Transverse colon (tissue), 4 donors: ENCODE measurements at places on chromosomes 5 and 9. TPM values are rescaled to one million over a fixed set of nuclear protein-coding genes. Genes with fewer than 3 reads are reported as not detected.

Gene QSOX2
- 5.2 TPM for total RNA-seq

Gene C5orf52
- not detected for total RNA-seq

GRCh38 chr5:143698574-143698973, 113.4 kb upstream of the HMHB1 start:
- DNase-seq: no peak

DNA sequence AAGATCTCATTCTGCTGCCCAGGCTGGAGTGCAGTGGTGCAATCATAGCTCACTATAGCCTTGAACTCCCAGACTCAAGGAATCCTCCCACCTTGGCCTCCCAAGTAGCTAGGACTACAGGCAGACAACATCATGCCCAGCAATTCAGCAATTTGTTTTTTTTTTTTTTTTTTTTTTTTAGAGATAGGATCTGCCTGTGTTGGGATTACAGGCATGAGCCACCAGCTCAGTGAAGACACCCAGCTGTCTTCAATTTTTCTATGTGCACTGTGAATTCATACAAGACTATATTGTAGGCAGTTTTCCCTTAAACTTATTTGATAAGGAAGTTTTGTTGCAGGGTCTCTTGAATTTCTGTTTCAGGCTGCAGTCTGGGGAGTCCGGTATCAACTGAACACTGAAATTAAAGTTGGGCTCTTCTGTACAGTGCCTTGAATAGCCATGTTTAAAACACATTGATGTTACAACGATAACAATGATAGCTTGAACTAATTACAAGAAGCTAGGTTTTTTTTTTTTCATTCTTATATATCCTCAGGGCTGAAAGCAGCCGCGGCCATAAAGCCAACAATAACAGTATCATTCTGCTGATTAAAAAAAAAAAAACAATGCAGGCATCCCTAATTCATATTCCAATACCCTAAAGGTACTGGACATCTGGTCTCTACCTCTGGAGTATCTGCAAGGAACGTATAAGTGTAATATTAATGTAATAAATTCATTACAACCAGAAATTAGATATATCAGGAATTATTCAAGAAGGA, 63.5 kb downstream of the MPDZ start:
- DNase-seq: no peak

Gene PCDHB10
- not detected for total RNA-seq

- DNase-seq: no peak
Observed at GRCh38 chr9:82599336-82599949, 463.5 kb downstream of the RASEF start.

GRCh38 chr5:103569313-103570060, 6.9 kb upstream of the NUDT12 start:
- no peak for DNase-seq

GRCh38 chr5:65481635-65482295, at the start of gene ADAMTS6:
TSS of gene ADAMTS6 (minus strand) at chr5:65481920. CDS start at chr5:65473673, 8,247 bp downstream.
- peak; percentile 85 for DNase-seq

DNA sequence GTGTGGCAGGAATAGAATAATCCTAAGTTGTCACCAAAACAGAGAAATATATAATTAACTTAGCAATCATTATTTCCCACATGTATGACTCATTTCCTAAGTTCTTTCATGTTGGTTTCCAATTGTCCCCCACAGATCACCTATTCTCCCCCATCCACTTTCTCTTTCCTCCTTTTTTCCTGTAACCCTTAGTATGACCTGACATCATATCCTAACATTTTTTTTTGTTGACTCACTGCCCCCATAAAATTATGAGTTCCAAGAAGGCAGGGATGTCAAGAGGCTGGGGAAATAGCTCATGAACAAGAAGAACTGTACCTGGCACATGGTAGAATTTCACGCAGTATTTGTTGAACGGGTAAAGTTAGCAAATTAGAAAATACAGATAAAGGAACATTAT, 186.7 kb downstream of the DCP2 start:
- no peak for DNase-seq

DNA sequence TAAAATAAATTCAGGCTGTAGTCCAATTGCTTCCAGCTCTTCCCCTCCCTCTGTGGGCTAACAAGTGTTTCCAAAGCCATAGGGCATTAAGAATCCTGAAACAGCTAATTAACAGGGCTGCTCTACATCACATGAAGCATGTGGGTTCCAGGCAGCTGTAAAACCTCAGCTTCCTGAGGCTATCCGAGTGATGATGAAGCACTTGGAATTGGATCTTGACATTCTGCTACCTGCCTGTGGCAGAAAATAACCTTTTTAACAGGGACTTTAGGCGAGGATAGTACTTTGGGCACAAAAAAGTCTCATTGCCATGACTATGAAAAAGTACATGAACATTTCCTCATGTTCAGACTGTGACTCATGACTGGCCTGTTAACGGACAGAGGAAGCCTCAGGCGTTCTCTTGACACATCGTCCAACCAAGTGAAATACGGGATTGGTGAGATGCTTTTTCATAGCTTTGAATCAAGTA, 107.2 kb downstream of the PDE4D start:
- no peak for DNase-seq

DNA sequence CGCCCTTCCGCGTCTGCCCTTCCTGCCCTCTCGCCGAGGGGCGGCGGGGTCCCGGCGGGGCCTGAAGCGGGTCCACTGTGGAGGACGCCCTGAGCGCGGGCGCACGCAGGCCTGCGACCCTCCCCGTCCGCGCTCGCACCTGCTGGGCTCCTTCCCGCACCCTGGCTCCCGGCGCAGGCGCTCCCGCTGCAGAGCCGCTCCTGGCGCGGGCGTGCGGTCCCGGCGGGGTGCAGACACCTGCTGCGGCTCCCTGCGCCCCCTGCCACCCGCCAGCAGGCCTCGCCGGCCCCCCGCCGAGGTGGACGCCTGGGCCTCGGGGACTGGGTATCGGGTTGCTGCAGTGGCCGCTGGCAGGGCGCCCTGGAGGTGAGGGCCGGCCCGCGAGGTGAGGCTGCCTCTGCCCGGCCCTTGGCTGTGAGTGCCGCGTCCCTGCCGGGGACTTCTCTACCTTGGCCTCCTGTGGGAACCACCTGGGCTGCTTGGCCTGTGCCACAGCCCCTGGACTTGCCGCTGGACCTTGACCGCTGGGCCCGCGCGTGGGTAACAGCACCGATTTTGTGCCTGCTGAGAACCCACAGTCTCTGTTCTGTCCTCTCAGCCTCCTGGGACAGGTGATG, 627 bp downstream of the ARRDC1 start:
- DNase-seq: no peak

Gene PCDH12
- 0.95 TPM for total RNA-seq

DNA sequence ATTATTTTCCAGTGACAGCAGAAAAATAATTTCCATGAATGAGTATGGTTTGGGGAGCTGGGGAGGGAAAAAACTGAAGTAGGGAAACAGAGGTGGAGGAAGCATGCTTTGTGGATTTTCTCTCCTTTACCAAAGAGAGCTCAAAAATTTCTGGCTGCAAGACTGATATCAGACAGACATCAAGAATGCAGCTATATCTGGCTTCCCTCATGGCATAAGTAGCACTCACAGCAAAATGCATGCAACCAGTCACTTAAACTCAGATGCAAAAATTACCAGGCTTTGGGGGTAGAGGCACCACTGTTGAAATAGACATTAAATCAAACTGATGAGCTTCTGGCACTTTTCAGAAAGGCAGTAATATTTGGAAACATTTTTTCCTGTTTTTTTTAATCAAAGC, 196.9 kb downstream of the TSSK1B start:
- no peak for DNase-seq

- no peak for DNase-seq
Observed at GRCh38 chr9:83599071-83599470, 23.9 kb upstream of the IDNK start.

DNA sequence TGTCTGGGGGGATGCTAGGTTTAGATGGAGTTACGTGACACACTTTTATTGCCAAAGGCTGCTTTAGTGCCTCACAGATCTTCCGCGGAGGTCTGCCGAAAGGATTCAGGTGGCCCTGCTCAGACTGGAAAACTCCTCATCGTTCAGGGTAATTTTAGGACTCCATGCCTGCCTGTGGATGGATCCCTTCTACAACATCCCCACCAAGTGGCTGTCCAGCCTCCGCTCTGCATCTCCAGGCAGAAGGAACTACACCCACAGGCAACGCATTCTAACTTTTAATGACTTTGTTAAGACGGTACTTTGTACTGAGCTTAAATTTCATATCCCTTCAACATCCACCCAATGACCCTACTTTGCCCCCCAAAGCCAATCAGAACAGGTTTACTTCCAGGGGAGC, 29.4 kb downstream of the ATPSCKMT start:
- no peak for DNase-seq

Gene EIF4E1B
- not detected for total RNA-seq

DNA sequence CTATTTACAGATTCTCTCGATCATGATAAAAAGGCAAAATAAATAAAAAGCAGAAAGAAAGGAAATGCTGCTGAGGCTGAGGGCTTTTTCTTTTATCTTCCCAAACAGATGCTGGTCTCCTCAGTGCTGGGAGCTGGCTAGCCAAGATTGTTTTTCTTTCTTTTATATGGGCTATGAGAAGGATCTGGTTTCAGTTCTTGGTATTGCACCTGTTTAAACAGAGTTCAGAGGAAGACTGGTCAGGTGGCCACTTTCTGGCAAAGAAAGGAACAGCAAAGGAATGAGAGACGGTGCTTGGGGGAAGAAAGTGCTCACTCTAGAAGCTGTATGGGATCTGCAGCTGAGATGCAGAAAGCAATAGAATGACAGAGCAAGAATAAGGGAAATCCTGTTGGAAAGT, 88.9 kb downstream of the SLF1 start:
- DNase-seq: no peak

Gene ZFP2
- total RNA-seq: 1.7 TPM

Gene SPDL1
- total RNA-seq: 1.5 TPM

DNA sequence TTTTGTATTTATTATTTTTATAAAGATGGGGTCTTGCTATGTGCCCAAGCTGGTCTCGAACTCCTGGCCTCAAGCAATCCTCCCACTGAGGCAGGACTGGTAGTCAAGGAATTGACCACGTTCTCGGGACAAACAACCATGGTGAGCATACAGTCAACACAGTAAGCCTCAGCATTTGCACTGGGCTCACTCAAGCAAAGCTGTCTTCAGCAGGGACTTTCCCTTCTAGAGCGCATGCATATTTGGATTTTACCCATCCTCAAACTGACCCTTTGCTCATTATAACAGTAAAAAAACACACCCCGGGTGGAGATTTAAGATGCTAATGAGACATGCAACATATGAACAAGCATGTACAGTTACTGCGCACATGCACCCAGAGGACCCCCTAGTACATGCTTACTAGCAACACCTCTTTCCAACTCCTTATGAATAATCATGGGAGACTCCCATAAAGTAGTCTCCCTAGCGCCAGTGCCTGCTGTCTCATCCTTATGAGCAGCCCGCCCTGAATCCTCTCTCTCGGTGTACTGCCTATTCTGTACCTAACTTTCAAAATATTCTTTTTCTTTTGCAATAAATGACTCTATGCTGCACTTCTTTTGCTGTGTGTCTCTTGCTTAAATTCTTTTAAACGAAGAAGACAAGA, 41.5 kb downstream of the C5orf22 start:
- DNase-seq: no peak

GRCh38 chr9:18554244-18554643, 80.3 kb downstream of the ADAMTSL1 start:
- no peak for DNase-seq

DNA sequence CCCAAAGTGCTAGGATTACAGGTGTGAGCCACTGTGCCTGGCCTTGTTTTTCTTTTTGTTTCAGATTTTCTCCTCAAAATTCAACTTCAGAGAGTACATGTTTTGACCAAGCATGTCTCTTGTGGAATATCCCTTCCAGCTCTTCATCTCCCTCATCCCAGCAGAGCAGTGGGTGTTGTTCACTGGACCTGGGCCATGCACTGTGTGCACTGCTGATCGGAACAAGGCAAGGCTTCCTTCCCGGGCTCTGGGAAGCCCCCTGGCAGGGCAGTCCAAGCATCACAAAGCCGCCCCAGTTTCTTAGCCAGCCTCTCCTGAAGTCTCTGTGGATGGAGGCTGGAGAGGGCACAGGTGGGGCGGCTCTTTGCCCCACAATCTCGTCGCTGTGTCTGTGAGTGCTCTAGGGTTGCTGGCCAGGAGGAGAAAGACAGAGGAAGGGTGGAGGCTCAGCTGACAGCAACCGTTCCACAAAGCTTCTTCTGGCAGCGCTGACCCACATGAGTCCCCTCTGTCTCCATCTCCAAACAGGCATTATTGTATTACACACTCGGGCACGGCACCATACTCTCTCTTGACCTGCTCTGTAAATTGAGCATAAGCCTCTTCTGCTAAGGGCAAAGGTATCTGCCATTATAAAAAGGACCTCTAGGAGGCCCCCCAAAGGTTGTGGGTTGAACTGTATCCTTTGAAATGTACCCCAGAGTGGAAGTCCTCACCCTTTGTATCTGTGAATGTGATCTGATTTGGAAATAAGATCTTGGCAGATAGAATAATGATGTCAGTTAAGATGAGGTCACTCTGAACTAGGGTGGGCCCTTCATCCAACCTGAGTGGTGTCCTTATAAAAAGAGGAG, 89.6 kb downstream of the TARS1 start:
- DNase-seq: no peak

DNA sequence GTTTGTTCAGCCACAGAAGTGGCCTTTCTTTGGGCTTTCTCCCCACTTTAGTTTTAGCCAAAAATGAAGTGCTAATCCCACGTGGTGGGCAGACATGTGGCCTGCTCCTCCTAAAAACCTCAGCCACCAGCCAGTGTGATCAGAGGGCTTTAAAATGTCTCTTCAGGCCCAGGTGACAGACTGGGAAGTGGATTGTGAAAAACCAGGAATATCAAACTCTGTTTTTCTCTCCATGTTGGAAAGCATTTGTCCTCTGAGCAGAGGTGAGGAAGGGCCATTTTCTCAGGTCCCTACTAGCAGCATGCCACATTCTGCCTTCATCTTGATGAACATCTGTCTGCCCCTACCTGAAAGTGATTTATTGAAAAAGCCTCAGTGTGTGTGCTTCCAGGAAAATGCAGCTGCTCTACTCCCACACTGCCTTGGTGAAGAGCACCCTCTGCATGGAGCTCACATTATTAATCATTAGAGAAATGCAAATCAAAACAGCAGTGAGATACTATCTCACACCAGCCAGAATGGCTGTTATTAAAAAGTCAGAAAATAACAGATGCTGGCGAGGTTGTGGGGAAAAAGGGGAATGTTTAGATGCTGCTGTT, 181.2 kb upstream of the DMAC1 start:
- no peak for DNase-seq

DNA sequence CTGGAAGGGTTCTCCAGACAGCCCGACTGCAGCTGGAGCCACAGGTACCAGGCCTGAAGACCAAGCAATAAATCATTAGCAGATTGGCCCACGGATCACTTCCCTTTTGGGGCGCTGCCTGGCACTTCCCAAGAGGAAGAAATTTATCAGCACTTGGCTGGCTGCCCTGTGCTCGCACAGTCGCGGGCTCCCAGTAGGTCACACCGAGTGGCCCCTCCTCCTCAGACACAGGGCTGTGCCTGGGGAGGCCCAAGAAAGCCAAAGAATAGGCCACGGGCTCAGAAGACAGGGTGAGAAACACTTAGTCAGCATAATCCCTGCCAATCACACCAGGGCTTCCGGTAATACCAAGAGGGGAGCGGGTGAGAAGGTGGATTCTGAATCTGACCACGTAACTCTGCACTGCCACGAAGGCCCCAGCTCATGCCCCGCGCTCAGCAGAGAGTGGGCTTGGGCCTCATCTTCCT, 115.7 kb upstream of the MSX2 start:
- DNase-seq: peak; percentile 20

Gene PCDHB8
- not detected for total RNA-seq
